ENCODE measurements at places on chromosomes 7 and 10.

DNA sequence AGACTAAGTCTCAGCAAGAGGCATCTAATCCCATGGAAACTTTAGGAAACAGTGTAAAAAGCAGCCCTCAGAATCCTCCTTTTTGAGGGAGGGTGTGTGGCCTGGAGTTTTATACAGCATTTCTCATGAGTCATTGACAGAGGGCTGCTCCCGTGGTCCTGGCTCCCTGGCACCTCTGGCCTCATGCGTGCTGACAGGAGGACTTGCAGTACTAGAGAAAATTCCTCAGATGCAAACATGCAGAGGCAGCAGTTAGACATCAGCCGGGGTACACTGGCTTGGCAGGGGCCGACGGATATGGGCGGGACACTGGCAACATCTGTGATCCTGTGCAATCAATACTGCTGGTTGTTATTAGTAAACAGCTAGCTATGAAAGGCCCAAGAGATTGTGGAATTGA, 925.1 kb upstream of the CELF2 start:
- DNase-seq: no peak

- no peak for DNase-seq
These were observed 933.0 kb upstream of the PHF14 start for GRCh38 chr7:10040674-10041073.

DNA sequence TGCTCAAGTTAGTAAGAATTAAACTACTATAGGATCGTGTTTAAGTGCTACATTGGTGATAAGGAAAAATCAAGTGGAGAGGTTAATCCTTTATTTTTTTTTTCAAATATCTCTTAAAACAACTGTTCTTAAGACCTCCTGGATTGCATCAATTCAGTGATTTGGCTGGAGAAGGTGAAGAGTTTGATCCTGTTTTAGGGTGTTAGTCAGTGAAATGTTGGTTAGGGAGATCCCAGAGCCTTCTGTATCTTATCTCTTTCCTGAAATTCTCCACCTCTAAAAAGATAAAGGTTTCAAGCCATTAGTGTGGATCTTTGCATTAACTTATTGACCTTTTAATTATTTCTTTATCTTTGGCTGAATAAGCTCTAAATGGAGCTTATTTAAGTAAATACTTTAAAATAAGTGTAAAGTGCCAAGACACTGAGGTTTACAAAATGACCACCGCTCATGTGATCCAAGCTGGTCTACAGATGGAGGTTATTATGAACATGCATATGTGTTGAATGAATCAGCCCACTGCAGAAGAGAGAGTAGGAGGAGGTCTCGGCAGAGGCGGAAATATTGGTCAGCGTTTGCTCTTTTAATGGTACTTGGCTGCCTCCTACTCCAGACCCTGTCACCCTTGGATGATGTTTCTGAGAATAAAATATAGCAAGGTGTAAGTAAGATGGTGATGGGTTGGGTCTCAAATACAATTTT, 51.8 kb upstream of the BMPER start:
- DNase-seq: no peak

GRCh38 chr7:156656598-156656997, 16.0 kb downstream of the RNF32 start:
- DNase-seq: no peak

DNA sequence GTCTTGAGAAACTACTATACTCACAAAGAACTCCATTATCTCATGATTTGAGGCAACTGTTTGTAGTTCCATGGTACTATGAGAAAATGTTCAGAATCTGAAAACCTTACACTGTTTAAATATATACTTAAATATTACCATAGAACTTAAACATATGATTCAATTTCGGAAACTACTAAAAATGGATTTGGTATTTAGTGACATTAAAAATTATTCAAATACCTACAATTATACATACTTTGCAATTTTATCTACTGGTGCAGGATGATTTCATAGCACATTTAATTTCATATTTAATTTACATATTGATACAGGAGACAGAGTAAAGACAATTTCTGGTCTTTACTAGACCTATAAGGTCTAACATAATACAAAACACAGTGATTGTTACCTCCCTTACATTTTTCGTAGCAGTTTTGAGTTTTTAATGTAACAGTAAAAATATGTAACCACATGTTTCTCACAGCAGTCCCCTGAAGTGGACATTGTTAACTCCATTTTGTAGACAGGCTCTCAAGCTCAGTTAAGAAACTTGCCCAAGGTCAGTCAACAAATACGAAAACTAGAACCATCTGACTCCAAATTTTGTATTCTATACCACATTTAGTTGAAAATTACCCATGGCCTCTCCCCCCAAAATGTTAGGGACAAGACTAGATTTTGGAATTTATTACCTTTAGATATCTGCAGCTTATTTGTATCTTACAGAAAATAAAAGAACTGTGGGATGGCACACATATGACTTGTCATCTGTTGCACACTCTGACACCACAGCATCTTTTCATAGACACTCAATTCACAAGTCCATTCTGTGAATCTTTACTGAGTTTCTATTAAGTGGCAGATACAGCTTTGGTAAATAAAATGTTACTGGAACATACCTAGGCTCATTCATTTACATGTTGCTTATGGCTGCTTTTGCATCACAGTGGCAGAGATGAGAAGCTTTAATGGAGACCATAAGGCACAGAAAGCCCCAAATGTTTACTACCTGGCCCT, 36.8 kb downstream of the MTPN start:
- no peak for DNase-seq

DNA sequence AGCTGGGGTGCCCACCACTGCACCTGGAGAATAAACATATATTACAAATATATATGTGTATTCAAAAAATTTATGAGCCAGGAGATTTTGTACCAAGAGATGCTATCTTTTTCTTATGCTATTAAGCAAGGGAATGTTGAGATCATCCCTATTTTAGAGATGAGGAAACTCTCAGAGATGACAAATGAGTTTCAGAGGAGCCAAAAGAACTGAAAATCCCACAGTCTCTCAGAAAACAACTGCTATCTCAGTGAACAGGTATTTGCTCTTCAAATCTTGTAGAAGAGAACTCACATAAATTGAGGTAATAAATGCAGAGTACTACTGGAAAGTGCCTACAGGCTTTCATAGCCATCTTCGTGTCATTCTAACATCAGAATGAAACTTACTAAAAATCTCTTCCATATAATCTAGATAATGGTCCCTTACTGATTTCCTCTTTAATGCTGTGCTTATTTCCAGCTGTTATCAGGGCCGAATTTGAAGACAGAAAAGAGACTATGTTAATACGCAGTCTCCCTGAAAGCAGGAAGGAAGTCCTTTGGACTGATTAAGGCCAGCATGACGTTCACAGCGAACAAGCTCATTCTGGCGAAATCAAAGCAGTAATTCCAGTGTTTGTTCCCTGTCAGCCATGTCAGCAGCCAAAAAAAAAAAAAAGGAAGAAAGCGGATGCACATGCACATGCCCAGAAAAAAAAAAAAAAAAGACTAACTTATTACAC, 29.4 kb upstream of the ANAPC16 start:
- no peak for DNase-seq

DNA sequence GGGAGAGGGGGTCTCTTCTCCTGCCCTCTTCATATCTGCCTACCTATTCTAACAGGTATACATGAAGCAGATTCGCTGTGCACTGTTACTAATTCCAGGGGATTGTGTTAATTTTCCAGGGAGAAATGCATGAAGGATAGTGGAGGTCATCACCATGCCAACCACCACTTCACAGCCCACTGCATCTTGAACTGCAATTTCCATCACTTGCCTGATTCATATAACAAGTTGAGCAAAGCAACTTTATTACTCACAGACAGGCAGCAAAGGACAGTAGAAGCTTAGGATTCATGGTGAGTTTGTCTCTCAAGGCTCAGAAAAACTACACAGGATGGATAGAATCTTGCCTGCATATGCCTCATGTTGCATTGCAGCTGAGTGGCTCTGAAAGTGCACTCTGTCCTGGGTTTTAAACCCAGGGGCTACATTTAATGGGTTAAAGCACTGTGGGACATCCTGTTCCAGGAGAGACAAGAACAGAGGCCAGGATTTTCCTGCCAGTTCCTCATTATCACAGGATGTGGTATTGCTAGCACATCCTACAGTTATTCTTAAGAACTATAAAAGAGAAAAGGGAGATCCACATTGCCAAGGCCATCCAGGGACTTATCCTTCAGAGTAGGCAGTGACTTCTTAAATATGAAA, 136.9 kb upstream of the PRSS1 start:
- no peak for DNase-seq

DNA sequence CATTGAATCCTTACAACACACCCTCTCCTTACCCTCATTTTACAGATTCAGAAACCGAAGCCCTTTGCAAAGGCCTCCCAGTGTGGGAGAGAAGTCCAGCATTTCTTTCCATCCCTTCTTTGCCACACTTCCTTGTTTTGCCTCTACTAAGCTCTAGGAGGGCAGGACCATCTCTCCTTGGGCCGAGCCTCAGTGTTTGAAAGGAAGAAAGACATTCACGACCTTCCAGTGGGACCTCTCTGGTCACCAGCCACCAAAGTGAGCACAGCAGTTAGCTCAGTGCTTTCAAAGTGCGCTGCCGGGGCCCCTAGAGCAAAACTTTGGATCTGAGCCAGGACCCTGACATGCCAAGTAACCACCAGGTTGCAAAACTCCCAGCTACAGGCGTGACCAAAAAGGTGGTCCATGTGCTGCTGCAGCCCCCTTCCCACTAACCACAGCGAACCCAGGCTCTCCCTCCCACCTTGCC, 12.4 kb downstream of the CTBP2 start:
- no peak for DNase-seq

Data from stimulated activated CD8-positive, alpha-beta memory T cell treated with anti-CD3 and anti-CD28 coated beads, Interleukin-4, amount 100 ng/mL, for 48 hours (primary cell).